Left ventricle myocardium superior (tissue), 1 donor: ENCODE measurements at places on chromosomes 6 and 20. TPM values are rescaled to one million over a fixed set of nuclear protein-coding genes. Genes with fewer than 3 reads are reported as not detected.
A peak's percentile ranks its signal among the peaks of the same experiment; 100 is the strongest.

DNA sequence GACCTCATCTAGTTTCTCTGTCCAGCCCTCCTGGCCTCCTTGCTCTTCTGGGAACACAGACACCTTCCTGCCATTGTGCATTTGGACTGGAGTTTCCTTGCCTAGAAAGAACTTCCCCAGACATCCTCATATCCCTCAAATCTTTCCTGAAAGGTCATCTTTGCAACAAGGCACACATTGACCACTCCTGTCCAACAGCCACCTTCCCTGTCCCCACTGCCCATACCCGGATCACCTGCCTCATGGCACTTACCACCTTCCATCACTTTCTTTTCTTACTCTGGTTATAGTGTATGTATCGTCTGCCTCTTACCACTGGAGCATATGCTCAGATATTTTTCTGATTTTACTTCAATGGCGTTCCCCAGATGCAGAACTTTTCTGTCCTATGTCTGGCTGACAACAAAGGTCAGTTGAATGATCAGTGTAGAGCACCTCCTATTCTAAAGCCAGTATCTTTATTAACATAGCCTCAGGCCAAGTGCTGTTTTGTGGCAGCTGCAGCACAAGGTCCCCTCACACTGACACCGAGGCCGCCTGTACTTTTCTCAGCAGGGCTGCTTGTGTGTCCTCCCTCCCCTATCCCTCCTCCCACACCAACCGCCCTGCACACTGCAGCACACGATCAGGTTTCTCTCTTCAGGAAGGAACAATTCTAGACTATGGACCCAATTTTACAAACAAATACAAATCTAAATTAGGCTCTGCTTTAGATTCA is 4.1 kb downstream of the HLA-C start:
- DNase-seq, result no peak

DNA sequence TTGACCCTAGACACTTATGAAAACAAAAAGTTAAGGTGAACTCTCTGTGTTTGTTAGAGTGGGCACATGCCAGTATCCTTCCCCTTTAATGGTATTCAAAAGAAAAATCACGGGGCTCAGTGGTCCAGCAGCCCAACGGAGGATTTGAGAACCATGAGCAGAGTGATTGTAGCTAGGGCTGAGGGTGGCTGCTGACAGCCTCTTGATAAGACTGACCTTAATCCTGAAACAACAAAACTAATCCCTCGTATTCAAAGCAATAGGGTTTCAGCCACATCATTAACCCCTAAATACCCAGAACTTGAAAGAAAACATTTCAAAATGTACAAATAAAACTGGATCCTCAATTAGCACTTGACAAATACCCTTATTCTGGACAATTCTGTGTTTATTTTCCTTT is 95.1 kb downstream of the SNAP25 start:
- no peak for DNase-seq

DNA sequence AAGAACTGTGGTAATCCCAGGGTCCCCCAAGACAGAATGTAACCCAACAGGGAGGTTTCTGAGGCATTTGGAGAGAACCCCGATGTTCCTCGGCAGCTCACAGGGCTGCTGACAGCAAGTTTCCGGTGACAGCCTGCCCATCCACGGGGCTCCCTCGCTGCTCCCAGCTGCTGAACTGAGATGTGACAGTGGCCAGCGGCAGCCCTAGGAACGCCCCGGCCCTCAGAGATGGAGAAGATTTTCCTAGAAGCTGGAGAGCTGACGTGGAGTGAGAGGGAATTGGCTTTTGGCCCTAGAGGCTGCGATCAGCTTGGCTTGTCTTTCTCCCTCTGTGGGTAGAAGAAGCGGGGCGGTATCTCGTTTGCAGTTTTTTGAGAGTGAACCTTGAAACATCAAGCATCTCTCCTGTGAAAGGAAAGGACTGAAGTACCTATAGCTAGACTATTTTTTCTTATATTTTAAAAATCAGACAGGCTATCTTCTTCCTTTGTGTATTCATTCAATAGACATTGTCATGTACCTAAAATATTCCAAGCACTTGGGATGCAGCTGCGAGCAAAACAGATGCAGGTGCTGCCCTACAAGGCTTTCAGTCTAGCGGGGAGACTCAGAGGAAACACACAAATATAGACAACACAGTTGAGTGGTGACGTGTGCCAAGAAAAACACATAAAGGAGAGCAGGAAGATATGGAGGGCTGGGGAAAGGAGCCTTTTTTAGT is 28.4 kb upstream of the NFATC2 start:
- peak; percentile 67 for DNase-seq

GRCh38 chr20:24773751-24774201 is 175.3 kb upstream of the CST7 start:
- no peak for DNase-seq

PTCRA gene
- not detected for total RNA-seq

GRCh38 chr20:25310268-25310920 is 62.5 kb downstream of the PYGB start:
- peak; percentile 44 for DNase-seq

DNA sequence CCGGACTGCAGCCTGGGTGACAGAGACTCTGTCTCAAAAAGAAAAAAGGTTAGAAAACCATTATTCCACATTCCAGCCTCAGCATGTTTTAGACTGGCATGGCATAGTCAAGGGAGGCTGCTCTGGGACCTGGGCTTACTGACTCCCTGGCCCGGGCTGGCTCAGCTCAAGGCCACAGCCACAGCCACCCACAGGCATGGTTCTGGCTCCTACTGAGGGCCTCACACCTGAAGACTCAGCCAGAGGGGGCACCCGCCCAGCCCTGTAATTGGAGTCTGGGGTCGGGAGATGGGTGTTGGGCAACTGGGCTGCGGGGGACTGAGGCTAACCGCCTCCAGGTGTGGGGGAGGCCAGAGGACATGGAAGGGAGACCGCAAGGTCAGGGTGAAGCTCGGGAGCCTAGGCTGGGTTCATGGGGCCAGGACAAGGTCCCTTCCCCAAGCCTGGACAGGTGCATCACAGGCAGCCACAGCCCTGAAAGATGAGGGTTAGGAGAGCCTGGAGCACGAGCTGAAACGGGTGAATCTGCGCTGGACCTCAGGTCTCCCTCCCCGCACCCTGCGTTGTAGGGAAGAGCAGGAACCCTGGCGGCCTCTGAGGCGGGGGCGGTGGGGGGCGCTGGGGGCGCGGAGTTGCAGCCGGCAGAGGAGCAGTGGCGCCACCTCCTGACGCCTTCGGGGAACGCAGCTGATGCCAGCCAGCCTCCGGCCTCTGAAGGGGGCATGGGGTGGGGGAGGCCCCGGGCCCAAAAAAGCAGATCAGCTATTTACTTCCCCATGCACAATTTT is 67.7 kb upstream of the SRSF6 start:
- peak; percentile 41 for DNase-seq

DNA sequence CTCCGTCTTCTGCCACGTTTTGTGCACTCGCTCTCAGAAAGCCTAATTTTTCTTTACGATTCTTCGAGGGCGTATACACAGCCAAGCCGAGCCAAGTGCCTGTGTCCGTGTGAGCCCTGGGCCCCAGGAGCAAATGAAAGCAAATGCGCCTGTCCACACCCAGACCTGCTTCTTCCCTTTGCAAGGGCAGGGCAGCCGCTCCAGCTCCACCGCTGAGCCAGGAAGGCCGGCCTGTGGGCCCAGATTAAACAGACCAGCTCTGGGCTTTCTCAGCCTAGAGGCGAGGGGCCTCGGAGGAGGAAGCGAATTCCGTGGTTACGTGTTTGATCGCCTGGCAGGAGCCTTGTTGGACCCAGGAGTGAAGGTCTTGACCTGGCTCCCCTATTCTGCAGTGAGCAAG is 184.6 kb downstream of the SMOC2 start:
- no peak for DNase-seq

GRCh38 chr20:45976086-45976485 is 4.1 kb upstream of the ZNF335 start:
- no peak for DNase-seq

DNA sequence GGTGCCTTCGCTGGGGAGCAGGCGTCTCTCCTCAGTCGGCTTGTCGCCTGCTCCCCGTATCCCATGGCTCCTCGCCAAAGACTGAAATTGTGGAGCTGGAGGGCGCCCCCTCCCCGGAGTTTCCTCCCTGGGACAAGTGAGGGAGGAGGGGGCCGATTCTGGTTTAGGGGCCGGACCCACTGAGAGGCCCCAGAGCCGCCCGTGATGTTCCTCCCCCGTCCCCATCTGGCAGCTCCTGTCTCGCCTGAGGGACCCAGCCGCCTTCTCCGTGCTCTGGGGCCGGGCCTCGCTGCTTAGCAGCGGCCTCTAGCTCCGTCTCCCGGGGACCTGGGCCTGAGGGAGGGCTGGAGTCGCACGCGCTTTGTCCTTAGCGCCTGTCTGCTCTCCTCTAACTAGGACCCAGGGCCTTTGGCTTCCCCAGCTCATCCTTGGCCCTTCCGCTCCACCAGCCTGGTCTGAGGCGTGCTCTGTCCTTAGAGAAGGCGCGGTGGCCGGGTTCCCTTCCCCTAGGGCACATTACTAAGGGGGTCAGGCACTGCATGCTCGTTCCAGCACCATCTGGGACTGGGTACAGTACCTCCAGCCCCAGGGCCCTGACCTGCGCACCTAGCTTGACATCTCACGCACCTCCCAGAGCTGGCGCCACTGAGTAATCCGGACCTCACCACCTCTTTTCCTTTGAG is 29.7 kb downstream of the SLC12A5 start:
- no peak for DNase-seq

GRCh38 chr6:79101164-79101563 is 23.1 kb upstream of the PHIP start:
- no peak for DNase-seq

SEL1L2 gene
- total RNA-seq, result 0.40 TPM

DNA sequence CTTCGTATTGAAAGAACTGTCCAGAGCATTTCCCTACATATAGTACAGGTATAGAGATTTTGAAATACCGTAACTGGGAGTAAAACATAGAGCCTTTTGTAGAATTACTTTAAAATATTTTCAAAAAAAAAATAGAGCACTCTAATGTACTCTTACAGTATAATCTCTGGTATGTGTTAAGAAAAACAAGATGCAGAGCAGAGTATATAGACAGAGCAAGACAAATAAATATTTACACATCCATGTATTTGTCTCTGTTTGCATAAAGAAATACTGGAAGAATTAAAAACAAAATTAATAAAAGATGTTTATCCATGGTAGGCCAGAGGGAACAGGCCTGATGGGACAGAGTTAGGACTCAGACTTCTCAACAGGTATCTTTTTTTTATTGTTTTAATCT is 28.0 kb upstream of the SUMO4 start:
- no peak for DNase-seq

ADTRP gene
- total RNA-seq, result not detected

- no peak for DNase-seq
Measured at GRCh38 chr6:122818866-122819265, 29.8 kb downstream of the SMPDL3A start.

GRCh38 chr6:13248584-13248985 is 79.8 kb downstream of the TBC1D7 start:
- DNase-seq, result no peak

- DNase-seq, result no peak
Measured at GRCh38 chr6:140105857-140106256, 731.4 kb upstream of the CITED2 start.

ZNF334 gene
- 0.52 TPM for total RNA-seq

HMGA1 gene
- 51.9 TPM for total RNA-seq

- peak; percentile 86 for DNase-seq
Measured at GRCh38 chr20:62875419-62876361, 14.1 kb upstream of the TCFL5 start.

DNA sequence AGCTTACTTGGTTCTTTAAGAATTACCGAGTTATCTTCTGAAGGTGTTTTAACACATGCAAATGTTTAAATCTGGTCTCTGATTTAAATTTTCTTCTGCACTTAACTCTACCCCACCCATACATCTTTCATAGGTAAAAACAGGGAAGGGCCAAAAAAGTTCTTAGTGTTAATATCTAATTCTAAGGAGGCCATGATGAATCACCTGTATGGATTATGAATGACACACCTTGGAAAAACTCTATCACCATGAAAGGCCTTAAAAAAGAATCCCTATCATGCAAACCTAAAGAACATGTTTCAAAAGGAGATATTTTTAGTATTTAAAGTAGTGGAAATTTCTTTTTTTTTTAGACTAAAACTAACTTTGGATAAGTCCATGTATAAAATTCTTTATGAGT is 54.7 kb downstream of the SLX4IP start:
- DNase-seq, result no peak

DNA sequence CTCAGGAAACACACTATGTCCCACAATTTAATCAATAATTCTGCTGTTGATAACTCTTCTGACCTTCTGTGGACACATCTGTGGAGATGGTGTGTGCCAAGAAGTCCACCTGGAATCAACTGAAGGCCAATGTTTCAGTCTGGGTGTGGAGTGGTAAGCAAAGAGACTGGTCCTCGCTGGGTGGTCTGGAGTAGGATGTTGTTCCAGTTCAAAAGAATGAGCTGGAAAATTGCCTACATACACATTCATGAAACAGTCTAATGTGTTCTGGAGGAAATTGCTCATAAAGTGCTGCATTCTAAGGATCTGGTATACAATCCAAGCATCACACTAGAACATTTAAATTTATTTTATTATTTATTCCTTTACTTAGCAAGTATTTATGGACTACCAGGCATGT is 33.9 kb upstream of the TBX18 start:
- DNase-seq, result no peak

DNA sequence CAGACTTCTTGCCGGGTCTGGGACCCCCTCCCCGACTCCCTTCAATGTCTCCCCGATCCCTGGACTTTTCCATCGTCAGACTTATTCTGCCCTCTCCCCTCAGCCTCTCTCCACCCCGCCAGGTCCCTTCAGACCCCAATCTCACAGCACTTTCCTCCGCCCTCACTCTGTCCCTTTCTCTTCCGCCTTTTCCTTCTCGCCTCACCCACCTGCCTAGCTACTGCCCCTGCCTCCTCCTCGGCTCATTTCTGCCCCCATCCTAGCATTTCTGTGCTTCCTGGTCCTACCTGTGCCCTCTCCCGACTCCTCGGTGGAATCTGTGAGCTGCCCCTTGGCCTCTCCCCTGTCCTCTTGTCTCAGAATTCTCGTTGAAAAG is 616 bp downstream of the CHMP4B start:
- DNase-seq, result no peak

MBOAT1 gene
- total RNA-seq, result 5.0 TPM

DNA sequence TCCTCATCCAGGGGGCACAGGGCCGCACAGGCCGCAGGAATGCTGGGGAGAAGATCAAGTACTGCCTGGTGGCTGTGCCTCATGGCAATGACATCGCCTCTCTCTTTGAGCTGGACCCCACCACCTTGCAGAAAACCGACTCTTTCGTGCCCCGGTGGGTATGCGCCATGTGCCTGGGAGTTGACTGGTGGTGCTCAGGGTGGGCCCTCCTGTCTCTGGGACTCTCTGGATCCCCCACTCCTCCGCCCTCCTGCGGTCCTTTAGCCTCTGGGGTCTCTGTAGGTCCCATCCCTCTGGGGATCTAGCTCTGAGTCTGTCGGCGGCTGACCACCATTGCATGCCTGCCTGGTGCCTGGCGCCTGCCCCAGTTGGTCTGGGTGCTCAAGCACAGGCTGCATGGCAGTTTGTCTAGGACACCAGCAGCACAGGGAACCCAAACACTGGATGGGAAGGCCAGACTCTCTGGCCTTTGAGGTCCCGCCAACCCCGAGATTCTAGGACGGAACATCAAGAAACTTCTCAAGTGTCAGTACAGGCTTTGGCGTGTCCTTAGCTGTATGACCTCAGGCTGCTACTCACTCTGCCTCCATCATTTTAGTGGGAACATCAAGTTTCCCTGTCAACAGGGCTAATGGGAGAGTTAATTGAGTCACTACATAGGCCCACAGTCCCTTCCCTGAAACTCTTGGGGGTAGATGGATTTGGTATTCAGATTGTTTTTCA is 42.8 kb downstream of the ITPR3 start:
- no peak for DNase-seq

GRCh38 chr6:149094156-149094555 is 223.4 kb upstream of the TAB2 start:
- no peak for DNase-seq
